Iris pigment epithelial cell (primary cell): ENCODE measurements at places on chromosomes 5 and 9.

DNA sequence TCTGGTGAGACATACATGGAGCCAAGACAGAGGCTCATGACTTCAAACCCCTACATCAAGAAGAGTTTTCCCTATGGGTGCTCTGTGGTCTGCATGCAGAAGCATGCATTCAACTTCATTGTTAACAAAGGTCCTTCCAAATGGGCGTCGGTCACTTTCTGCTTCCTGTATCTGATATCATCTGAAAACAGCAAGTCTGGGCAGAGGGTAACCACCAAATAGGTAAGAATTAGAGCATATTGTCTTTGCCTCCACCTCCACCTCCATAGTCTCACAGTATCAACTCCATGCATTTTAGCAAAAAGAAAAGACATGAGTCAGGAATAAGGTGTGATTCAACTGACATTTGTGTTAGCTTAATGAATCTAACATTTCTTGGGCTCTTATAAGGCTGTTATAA, 462.9 kb downstream of the DMRT2 start:
- DNase-seq: no peak

DNA sequence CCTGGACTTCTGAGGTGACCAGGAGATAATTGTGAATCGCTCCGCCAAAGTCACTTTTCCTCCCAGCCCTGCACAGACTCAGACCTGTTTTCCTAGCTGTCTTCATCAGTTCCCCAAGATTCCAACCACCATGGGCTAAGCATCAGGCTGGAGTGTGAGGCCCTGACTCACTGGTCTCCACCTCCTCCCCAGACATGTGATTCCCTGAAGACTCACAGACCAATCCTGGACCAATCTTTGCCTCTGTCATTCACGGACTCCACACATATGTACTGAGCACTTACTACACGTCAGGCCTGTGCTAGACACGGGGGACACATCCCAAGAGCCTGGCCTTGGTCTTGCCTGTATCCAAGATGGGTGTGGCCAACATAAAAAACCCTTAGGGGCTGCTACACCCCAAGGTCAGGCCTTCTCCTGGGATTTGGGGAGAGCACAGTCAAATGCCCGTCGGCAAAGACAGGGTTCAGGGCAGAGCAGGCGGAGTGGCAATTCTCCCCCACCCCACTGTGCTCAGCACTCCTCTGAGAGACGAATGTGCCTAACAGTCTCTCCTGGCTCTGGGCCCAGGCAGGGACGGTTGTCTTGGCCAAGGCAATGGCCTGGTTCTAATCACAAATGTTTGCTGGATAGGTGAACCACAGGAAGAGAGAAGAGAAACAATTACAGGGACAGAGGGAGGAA, 11.9 kb downstream of the EEIG1 start:
- DNase-seq: peak; percentile 90

- no peak for DNase-seq
Measured at GRCh38 chr5:76443066-76443800, 40.1 kb downstream of the IQGAP2 start.

- no peak for DNase-seq
Measured at GRCh38 chr9:70581214-70581954, 166.9 kb upstream of the KLF9 start.

- no peak for DNase-seq
Measured at GRCh38 chr5:135222771-135223170, 176.3 kb downstream of the MACROH2A1 start.

DNA sequence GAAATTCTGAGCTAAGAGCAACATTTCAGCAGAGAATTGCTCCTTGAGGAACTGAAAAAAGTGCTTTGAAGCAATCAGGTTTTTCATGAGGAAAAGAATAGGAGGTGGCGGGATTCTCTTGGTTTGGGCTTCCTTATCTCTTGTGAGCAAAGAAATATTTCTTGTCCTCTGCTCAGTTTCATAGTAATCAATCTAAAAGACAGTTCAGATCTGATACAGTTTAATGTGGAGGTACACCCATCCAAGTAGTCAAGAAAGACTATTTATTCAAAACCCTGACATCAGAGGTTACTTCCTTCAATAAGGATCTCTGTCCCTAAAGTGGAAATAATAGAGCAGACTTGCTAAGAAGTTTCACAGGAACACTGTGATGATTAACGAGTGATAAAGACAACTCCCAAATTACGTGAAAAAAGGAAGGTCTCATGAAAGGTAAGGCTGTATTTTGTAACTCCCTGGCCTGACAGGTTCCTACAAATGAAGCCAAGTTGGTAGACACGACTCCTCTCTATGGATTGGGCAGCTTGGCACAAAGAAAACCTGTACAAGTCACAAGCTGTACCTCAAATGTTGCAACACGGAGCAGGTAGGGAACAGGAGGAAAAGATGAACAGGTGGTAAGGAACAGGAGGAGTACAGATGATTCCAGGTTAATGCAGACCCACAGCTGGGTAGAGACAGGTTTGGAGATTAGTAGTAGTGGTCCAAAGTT, 94.1 kb downstream of the SUSD1 start:
- no peak for DNase-seq
